ENCODE measurements at places on chromosomes 12 and 14.

DNA sequence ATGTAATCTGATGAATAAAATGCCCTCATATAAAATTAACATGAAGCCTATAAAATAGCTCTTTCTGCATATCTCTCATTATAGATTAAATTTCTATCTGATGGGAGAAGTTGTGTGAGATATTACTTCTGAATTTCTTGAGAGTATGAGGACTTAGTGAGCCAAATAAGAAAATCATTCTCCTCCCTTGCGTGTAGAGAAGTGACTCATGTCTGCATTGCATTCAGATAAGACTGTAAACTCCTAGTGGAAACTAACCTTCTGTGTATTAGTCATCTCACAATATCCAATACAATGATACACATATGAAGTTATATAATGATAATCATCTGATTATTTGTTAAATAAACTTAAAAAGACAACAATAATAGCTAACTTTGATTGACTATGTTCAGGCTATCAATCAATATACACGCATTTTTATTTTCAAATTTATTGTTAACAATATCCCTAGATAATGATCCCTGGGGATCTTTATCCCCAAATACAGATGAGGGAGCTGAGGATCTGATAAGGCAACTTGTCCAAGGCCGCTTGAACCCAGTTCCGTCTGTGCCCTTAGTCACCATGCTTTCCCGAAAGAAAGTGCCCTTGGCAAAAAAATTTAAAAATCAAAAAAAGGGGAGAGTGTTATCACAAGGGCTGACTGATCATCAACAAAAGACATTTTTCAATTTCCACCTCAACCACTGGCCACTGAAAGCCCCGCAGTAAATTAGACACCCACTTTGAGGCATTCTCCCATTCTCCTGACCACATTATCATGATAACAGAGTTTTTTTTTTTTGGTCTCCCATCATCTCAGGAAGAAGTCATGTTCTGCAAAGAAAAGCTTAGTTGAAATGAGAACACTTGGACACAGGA lies 189.2 kb upstream of the RASSF8 start:
- no peak for DNase-seq

DNA sequence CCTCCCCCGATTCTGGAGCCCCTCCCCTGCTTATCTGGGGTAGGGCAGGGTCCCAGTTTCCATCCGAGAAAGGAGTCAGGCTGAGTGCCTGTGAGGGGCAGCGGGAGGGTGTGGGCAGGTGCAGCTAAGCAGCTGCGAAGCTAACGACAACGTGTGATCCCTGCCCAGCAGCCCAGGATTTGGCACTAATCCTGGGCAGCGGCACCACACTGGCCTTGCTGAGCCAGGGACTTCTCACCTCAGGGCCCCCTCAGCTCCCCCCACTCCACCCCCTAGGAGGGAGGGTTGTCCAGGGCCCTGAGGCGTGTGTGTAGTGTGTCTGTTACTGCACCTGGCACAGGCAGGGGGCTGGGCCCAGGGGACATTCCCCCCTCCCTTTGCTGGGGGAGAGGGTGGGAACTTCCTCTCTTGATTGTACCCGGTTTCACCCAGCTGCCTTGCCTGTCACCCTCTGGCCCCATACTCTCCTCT lies 1.8 kb downstream of the SMIM41 start:
- DNase-seq: no peak

DNA sequence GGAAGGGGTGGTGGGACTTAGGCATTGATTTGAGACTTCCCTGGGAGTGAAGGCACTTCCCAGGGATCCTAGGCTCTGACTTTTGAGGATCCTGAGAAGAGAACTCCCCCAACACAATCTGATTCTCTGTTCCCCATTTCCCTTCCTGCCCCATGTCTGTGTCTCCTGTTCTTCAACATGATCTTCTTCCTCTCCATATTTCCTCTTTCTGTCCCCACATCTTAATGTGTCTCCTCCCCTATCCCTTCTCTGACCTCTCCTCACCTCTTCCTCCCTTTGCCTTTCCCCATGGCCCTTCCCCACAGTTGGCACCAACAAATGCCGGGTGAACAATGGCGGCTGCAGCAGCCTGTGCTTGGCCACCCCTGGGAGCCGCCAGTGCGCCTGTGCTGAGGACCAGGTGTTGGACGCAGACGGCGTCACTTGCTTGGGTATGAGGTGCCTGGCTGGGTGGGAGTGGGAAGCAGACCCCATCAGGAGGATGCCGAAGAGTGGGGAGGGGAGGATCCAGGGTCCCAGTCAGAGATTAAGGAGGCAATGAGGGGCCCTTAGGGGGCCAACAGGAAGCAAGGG lies 15.2 kb upstream of the LRP1-AS start:
- peak; percentile 9 for DNase-seq

- DNase-seq: no peak
Measured at GRCh38 chr14:75438486-75439080, 10.8 kb downstream of the JDP2 start.

DNA sequence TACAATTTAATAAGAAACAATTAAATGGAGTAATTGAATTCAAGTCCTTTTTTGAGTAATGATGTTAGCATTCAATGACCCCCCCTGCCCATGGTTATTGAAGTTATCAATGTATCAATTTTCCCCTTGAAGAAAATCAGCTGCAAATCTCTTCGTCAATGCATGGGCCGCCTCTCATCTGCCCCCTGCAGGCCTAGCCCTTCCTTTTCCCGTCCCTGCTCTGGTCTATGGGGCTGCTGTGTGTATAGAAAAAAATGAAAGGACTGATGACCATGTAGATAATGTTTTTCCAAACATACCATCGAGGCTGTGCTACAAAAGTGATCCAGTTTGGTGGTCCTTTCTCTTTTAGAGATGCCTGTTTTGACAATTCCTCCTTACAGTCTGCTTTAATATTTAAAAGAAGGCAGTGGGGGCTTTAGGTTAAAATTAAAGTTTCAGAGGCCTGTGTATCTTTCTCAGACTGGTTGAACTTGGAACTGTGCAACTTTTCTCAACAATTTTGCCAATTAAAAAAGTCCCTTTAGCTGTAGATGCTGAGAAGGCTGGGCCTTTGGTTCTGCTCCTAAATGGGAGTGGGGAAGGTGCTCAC lies 98.4 kb downstream of the APAF1 start:
- DNase-seq: no peak

GRCh38 chr14:89027097-89027740 lies 202.8 kb downstream of the TTC8 start:
- DNase-seq: no peak

DNA sequence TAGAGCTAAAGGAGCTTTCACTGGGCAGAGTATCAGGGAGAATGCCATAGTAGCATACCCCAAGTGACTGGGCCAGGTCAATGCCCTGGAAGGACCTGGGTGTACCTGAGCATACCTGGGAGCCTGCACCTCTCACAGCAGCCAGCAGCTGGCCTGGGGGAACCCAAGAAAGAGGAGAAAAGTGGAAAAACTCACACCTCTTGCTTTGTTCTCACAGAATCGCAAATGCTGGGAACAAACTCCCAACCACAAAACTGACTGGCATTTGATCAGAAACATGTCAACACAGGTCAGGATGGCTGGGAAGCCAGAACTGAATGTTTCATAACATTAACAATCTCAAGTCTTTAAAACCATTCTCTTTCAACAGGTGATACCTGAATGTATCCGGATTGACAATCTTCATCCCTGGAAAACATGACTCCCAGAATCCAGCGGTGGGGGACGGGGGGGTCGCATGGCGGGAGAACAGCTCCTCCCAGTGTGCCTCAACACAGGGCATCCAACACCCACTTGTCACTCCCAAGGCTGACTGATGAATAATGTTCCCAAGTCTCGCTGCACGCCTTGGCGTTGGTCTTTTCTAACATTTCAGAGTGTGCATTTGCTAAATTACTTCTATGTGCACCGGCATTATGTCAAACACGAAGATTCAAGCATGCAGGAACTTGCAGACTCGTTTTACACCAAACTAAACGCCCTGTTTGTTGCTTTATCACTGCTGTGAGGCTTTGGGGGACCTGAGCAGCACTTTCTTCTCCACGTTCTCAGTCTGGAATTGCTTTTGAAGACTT lies 7.9 kb downstream of the FOXN3 start:
- DNase-seq: no peak

- DNase-seq: peak; percentile 63
Measured at GRCh38 chr14:99479906-99480869, at the start of gene SETD3. Gene SETD3, minus strand, starts transcription at chr14:99480859. Its CDS starts 15,054 bp downstream, at chr14:99465805.

GRCh38 chr14:94700336-94700735 lies 69.6 kb downstream of the GSC start:
- no peak for DNase-seq

GRCh38 chr12:16359512-16360491 lies 12.4 kb downstream of the MGST1 start:
- peak; percentile 1 for DNase-seq

GRCh38 chr12:33721561-33721960 lies 281.9 kb upstream of the SYT10 start:
- no peak for DNase-seq

DNA sequence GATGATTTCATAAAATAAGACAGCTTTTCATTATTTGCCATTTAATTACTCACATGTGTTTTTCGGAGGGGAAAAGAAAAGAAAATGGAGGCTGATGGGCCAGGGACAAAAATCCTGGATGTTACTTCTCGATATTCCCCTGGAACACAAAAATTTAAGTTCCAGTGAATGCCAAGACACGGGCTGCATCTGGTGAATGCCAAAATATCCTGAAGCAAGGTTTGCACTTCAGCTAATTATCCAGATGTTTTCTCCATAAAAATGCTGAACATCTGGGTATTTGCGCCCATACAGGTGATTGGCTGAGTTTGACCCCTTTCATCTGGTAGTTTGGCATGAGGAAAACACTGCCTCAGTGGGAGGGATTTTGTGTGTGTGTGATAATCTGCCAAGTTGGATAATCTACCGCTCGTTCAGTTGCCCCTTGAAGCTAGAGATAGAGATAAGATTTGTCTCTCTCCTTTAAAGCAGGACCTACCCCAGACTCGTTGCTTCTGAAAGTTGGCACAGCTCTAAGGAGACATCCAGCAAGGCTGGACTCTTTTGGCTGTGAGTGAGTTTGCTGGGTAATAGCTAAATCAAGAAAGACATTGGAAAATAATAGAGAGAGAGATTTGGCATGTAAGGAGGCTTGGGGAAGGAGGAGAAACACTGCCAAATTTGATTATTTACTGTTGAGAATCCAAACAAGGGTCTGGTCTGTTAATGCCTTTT lies 390.0 kb downstream of the EGLN3 start:
- DNase-seq: no peak

DNA sequence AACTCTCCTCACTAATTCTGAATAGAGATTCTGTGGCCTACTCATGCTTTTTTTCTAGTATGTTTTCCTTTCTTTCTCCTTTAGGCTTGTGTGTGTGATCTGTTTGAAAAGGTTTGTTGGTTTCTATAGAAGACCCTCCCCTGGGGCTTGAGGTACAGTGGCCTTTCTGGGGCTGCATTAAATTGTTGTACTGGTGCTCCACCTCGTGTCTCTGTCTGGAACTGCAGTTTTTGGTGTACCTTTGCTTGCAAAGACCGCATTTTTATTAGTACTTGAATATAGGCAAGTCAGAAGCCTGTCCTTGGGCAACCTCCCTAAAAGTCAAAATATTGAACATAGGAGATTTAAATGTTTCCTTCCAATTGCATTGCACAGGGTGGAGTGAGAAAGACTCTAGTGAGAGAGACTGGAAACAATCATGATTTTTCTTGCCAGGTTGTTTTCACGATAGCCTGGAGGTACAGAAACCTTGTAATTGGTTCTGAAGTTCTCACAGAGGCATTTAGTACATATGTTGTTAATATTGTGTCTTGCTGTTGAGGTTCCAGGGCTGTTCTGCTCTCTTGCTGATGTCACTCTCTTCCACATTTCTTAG lies 39.0 kb downstream of the SLCO1B1 start:
- no peak for DNase-seq

DNA sequence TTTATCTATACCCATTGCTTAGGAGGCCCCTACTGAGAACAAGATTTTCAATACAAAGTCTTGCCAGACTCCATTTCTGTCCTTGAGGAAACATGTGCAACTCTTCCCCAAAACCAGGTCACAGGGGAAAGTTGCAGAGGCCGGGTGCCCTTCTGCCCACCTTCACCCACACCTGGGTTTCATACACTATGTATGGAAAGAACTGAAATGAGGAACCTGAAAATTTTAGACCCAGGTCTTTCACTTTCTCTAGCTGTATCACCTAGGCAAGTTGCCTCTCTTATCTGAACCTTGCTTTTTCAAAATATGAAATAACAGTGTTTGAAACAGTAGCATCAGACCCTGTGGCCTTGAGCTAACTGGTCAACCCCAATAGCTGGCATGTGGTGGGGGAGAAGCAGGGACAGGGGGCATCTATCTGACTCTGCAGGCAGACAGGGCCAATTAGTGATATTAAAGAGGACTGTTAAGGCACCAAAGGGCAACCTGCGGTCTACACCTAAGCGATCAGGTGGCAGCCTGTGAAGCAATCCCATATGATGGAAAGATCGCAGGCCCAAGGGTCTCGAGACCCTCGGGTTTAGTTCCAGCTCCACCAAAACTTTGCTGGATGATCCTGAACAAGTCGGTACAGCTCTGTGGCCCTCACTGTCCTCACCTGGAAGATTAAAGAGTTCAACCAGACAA lies 346.5 kb downstream of the BCL11B start:
- no peak for DNase-seq

- no peak for DNase-seq
Measured at GRCh38 chr12:39378341-39378740, 64.6 kb downstream of the KIF21A start.

- DNase-seq: no peak
Measured at GRCh38 chr12:59629890-59630289, 34.1 kb downstream of the SLC16A7 start.

- DNase-seq: no peak
Measured at GRCh38 chr14:32738206-32738871, 200.3 kb upstream of the NPAS3 start.

DNA sequence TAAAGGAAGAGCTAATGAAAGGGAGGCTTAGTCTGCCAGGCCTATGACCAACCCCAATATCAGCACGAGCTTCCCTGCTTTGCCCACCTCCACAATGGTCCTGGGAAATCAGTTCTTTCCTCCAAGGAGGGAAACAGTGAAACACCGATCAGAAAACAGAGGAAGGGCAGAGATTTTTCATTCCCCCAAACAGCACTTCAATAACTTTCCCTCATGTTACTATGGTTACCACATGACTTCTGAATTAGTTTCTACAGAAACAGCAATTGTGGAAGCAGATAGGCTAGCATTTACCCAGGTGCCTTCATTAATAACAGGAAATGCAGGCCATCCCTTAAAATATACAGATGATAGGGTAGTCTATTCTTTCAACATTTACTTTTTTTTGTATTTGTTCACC lies 35.9 kb downstream of the TRIM9 start:
- no peak for DNase-seq

DNA sequence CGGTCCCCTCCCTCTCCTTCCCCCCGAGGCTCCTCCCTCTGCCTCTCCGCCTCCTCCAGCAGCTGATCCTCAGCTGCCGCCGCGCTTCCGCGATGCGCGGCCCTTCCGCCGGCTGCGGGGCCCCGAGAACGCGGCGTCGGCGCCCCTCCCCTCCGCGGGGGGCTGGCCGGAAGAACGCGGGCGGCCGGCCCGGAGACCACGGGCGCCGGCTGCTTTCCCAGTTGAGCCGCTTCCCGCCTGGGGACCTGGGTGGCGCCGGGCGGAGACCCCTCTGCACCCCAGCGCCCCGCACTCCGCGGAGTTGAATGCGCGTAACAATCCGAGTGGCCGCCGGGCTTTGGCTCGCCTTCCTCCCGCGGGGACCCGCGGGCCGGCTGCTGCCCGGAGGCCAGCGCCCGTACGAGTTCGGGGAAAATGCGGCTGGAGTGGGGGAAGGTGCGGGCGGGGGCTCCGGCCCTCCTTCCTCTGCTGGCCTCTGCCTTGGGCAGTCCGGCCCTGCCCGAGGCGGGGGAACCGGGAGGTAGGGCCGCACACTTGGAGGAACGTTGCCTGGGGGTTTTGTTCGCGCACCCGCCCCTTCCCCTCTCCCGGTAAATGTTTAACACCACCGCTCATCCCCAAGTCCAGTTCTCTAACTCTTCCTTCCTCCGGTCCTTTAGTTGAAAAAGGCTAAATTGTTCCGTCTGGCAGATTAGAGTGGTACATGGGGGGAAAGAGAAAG lies 393 bp upstream of the DCAF5 start:
- peak; percentile 85 for DNase-seq
